ENCODE measurements at places on chromosomes 11 and 22.

DNA sequence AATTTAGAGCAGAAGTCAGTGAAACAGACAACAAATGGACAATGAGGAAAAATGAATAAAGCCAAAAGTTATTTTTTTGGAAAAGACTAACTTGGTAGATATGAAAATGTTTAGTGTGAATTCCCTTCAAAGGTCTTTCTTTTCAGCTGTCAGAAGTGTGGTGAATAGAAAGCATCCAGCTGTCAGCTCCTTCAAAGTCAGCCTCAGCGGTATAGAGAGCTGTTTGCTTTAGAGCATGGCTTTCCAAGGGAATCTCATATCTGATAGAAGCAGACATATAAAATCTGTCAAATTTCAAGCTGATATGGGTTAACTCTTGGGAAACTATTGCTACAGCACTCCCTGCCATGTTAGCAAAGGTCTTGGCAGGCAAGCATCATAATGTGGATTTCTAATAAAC is 309.3 kb downstream of the CASP12 start:
- no peak for DNase-seq

- no peak for DNase-seq
These were observed 53.0 kb upstream of the LRRC32 start for GRCh38 chr11:76723548-76723947.

GRCh38 chr11:12235553-12235946 is 125.2 kb downstream of the MICAL2 start:
- DNase-seq, result peak; percentile 56

- no peak for DNase-seq
These were observed 10.2 kb upstream of the ST3GAL4 start for GRCh38 chr11:126345283-126345682.

DNA sequence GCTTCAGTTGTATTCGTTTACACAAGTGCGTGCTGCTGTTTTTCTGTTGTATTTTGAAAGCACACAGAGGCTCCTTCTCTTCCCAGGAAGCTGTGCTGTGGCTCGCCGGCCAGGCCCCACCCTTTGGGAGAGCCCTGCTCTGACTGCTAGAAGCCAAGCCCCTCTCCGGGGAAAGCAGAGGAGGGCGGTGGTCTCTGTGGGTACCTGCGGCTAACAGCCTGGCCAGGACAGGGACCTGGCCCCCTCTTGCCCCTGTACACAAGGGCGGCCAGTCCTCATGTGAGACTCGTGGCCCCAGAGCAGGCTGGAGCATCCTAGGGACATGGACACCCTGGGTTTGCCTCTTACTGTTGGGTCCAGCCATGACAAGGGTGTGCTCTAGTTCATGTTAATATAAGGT is 14.8 kb downstream of the MOB2 start:
- no peak for DNase-seq

- peak; percentile 98 for DNase-seq
These were observed 23.1 kb downstream of the MICAL3 start for GRCh38 chr22:18001040-18001893.

- no peak for DNase-seq
These were observed 39.9 kb downstream of the PTPRJ start for GRCh38 chr11:48020092-48020755.

DNA sequence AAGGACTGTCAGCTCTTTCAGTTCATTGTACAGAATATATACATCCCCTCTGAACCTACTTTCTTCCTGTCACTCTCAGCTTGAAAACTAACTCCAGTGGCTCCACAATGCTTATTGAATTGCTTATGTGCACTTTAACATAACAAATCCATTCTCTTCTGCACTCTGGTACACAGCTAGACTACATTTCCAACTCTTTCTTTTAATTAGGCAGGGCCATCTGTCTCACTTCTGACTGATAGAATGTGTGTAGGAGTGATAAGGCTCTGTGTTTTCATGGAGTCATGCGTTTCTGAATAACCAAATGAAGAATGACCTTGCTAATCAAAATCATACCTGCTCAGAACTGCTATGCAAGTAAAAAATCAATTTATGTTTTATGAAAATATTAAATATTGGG is 278.5 kb upstream of the CCDC179 start:
- DNase-seq, result no peak
